HAP-1 (cell line): ENCODE measurements at places on chromosomes 4 and X.

DNA sequence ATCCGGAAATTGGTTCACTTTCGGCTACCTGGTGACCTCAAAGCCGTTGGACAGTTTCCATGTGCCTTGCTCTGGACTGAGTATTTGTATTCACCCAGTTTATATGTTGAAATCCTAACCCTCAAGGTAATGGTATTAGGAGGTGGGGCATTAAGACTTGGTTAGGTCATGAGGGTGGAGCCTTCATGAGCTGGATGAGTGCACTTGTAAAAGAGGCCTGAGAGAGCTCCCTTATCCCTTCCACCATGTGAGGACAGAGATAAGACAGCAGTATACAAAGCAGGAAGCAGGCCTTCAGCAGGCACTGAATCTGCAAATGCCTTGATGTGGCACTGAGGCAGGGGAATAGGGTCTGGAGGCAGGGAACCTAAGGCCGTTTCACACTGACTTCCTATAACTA is 5.3 kb upstream of the OPHN1 start:
- DNase-seq: no peak

DNA sequence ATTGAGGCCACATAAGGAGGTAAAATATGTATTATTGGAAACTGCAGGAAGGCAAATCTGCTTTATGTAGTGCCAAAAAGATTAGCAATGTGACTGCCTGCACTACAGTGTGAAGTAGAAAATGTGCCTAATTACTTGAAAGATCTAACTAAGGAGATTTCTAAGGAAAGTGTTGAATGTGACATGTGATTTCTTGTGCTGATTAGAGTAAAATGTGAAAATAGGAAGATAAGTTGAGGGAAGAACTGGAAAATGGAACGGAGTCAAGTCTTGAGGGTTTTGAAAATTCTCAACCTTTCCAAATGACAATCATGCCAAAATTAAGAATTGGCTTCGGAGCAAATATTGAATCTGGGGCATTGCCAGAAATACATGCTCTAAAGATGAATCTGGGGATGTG is 209.5 kb upstream of the SPOCK3 start:
- no peak for DNase-seq

DNA sequence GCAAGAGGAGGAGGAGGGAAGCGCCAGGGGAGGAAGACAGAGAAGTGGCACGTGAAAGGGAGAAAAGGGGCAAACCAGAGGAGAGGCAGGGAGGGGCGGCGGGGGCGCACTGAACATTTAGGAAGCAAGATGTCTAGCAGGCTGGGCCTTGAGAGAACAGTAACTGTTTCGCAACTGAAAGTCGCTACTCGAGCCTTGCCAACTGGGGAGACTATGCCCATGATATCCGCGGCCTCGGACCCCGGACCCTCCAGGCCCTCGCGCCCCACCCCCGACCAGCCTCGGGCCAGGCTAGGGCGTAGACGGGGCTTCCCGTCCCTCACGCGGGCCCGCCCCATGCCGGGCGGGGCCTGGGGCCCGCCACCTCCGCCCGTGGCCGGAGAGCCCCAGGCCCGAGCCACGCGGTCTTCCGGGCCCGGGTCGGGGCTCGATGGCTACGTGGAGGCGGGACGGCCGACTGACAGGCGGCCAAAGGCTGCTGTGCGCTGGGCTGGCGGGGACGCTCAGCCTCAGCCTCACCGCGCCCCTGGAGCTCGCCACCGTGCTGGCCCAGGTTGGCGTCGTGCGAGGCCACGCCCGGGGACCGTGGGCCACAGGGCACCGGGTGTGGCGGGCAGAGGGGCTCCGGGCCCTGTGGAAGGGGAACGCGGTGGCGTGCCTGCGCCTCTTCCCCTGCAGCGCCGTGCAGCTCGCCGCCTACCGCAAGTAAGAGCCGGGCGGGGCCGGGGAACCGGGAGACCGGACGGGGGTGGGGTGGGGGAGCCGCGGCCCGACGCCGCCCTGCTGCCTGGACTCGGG is at the start of gene SLC25A43:
TSS of gene SLC25A43 (plus strand) at position 363 of the 798 bp plus-strand sequence. CDS start at position 431, 68 bp downstream.
- DNase-seq: peak; percentile 71

DNA sequence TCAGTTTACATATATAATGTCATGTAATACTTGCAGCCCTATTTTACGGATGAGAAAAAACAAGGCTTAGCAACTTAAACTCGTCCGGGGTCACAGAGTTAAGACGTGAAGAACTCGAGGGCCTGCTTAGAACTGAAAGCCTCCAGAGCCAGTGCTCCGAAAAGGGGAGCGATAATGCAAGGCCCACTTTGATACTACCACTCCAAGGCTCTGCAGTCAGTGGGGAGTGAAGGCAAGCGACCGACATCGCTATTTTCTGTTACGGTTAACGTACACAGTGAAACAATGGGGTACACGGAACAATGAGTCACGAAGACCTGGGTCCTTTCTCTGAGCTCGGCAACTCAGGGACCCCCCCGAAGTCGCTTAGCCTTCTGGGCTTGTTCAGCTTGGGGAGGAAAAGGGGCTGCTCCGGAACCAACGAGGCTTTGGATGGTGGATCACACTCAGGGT is 965 bp downstream of the PPA2 start:
- no peak for DNase-seq

DNA sequence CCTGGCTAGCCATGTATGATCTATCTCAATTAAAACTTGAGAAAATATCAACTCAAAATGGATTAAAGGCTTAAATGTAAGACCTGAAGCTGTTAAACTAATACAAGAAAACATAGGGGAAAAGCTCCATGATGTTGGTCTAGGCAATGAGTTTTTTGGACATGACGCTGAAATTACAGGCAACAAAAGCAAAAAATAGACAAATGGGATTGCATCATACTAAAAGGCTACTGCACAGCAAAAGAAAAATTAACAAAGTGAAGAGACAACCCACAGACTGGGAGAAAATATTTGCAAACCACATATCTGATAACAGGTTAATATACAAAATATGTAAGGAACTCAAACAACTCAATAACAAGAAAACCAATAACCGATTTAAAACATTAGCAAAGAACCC is 8.4 kb downstream of the GC start:
- no peak for DNase-seq

DNA sequence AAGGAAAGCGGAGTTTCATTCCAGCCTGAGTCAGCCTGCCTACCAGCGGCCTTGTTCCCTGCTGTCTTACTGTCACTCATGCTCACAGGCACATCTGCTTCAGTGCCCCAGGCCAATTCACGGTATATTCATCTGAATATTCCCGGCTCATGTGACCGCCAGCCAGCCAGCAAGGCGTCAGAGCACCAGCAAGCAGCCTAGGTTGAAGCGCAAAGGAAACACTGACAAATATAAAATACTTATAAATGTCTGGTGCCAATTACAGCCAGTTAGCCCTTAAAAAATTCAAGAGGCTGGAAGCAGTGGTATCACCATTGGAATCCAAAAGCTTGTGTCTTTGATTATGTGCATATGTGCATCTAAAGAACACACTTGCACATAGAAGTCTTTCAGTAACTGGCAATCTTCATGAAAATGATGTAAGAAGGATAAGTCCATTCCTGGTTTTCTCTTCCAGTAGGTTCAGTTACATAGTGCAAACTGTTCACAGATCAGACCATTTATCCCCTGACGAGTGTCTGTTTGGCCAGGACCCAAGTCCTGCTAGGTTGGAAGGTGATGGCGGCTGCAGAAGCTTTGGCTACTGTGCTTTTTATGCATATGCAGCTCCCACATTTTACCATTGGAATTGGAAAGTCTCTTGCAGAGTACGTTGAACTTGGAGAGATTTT is 61.3 kb downstream of the LUZP4 start:
- no peak for DNase-seq

DNA sequence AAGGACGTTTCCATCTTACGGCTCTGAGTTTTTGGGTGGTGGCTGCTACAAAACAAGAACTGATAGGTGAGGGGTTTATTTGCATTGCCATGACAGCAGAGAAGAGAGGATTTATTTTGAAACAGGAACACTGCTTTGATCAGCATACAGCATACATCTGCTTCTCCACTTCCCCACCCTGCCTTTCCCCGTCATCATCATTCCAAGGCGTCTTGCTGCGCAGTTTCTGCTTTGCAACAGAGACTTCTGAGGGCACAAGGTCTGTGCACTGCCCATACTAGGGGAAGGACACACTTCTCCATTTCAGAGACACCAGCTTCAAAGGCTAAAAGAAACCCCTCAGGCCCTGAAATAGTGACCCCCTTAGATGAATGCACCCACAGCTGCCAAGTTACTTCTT is 19.1 kb downstream of the STARD8 start:
- no peak for DNase-seq

DNA sequence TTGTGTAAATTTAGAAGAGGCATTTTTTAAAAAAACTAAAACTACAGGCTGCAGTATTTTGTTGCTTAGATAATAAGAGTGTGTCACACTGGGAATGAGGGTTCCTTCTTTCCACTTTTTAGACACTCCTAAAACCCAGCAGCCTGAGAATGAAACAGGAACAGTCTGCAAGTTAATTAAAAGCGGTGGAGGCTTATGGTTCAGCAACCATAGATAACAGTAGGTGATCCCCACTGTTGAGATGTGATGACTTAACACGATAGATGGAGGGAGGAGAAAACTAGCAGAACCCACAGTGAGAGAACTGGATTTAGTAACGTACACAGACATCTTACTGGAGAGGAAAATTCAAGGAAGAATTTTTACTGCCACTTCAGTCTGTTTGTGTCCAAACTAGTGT is 767.3 kb downstream of the C4orf33 start:
- no peak for DNase-seq

DNA sequence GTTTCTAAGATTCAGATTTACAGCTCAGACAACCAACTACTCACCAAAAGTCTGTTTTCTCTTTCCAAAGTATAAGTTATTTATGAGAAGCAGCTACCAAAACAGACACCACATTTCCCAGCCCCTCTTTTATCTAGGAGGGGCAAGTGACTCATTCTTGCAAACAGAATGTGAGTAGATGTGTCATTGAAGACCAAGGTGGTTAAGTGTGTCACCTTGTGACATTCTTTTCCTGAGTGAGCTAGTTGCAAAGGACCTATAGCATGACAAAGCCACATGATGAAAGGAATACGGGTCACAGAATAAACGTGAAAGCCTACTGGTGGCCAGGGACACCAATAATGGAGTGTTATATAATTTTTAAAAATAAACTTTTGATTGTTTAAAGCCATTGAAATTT is 50.0 kb downstream of the SLC7A11 start:
- DNase-seq: no peak

DNA sequence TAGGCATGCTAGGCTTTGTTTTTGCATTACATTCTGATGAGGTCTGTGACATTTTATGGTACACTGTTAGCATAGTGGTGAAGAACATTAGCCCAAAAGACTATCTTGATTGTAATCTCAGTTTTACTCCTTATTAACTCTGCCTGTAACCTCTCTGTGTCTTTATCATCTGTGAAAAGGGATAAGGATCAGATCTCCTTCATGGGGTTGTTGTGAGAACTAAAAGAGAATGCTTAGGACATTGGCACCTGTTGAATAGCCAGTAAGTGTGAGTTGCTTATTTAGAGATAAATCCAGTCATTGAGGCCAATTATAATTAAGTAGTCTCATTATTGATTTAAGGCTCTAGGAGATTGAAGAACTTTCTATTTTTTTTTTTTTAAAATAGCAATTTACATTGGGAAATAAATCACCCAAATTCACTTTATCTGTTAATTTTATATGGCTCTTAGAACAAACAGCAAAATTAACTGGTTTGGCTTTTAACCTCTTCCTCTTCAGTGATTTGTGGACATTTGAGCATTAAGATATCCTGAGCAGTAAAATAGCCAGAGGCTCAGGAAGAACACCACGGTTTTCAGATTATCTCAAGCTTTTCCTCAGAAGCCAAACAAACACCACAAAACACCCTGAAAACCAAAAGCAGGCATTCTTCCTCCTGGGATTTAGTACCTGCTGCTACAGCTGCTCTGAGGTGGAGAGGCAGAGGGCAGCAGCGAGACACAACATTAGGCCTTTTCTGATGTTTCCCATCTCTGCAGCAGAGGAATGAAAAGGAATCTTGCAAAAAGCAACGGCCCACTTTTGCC is 192.9 kb downstream of the ARHGAP10 start:
- DNase-seq: peak; percentile 49

DNA sequence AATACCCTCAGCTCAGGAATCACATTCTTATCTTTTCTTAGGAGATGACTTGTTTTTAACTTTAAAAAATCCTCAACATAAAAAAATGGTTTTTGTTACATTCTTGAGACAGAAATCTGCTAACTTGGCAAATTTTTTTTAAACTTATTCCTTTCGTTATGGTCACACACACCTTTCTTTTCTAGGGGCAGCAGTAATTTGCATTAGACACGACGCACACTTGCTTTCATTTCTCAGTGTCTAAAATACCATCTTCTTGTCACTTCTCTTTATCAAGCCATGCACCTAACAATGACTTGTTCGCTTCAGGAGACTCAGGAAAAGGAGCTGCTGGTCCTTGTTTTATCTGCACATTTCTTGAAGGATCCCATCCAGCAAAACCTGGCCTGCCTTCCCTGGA is 112.6 kb upstream of the TBL1X start:
- no peak for DNase-seq

GRCh38 chr4:38734911-38735310 is 47.9 kb downstream of the TLR10 start:
- DNase-seq: no peak

GRCh38 chr4:15963576-15963975 is 601 bp upstream of the FGFBP2 start:
- no peak for DNase-seq

- no peak for DNase-seq
Measured at GRCh38 chr4:71635139-71635748, 148.6 kb downstream of the GC start.

DNA sequence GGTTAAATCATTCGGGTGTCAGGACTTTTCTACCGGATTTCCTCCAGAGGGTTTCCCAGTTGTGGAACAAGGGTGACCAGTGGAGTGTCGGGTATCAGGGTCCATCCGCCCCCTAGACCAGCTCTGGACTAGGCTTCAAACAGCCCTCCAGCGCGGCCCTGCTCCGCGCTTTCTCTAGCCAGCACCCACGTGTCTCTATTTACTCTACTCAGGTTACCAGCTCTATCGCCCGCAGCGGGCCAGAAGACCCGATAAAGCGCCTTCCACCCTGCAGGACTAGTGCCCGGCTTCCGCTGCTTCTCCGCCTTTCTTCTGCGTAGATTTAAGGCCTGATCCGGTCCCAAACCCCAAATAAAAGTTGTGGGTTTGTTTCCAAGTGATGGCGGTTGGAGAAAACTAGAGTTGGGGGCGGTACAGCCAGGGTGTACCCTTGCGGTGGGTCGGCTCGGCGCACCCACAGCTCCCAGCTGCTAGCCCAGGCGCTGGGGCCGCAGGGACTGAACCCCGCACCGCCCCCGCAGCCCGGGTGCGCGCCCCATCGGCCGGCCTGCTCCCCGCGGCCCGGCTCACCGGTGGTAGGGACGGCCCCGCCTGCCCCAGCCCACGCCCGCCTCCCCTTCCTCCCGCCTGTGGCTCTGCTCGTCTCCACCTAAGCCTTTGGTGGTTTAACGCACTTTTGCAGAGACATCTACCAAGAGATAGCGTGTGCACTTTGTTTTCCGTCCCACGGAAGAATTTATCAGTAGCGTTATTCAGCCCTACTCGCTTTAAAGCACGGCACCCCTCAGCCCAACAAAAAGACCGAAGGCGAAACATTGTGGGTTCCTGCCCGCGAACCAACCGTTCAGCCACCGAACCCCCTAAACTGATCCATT is 2.1 kb downstream of the LEF1 start:
- peak; percentile 62 for DNase-seq

GRCh38 chrX:71128166-71128833 is 9.9 kb downstream of the MED12 start:
- DNase-seq: no peak
